ENCODE measurements at places on chromosomes 11 and 22.

GRCh38 chr11:73478737-73479347, 102.6 kb downstream of the RELT start:
- DNase-seq = no peak

GRCh38 chr11:119339589-119340334, 921 bp downstream of the C1QTNF5 start:
- peak; percentile 63 for DNase-seq

GRCh38 chr11:30938810-30939209, 352.7 kb upstream of the MPPED2 start:
- DNase-seq = no peak

DNA sequence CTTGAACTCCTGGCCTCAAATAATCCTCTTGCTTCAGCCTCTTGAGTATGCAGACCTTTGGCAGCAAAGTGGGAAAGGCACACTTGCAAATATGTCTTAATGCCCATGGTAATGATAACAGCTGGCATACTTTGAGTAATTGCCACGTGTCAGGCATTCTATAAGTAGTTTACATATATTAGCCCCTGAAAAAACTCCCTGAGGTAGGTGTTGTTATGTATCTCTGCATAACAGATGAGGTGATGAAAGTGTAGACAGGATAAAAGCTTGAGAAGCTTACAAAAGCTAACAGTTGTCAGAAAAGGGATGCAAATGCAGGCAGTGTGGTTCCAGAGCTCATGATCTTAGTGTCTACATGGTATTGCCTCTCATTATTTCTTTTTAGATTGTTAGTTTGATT, 291.1 kb upstream of the C11orf87 start:
- no peak for DNase-seq

- DNase-seq = no peak
These were observed 222.3 kb upstream of the NARS2 start for GRCh38 chr11:78796956-78797355.

DNA sequence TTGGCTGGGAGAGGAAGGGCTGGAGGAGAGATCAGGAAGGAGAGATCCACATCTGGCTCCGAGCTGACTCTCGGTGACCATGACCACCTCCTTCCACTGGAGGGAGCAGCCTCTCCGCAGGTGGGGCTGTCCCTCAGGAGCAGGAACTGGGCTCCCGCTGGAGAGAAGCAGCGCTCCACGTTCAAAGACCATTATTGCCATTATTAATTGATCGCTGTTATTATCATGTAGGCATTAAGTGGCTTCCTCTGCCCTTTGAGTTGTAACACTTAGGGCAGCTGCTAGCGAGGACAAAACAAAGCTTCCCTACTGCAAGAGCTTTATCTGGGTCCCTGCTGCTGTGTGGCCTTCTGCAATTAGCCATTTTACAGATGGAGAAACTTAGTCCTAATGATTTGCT, 251.9 kb downstream of the ST3GAL4 start:
- no peak for DNase-seq

- no peak for DNase-seq
These were observed 78.1 kb downstream of the CD44 start for GRCh38 chr11:35216962-35217678.

- no peak for DNase-seq
These were observed 136.4 kb downstream of the NECTIN1 start for GRCh38 chr11:119592642-119593041.

- no peak for DNase-seq
These were observed 1.3 kb downstream of the CSNK1E start for GRCh38 chr22:38315823-38316363.

- no peak for DNase-seq
These were observed 6.5 kb upstream of the MIAT start for GRCh38 chr22:26650722-26651421.
